Calu3 (cell line): ENCODE measurements at places on chromosomes 1 and 21.
A peak's percentile ranks its signal among the peaks of the same experiment; 100 is the strongest.

DNA sequence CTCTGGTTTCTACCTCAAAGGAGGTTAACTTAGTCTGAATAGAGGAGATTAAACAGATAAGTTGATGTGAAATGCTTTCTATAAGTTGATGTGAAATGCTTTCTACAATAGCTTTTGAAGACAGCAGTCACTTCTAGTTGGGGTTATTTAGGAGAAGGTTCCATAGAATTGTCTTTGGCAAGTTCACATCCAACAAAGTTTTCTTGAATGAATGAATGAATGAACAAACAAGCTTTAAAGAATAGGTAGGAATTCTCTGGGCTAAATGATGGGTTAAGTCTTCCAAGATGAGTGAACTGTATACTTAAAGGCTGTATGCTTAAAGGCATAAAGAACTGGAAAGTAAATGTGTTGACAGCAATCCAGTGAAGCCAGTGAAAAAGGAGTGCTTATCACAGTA, 1.9 kb downstream of the CDC73 start:
- DNase-seq, result no peak

DNA sequence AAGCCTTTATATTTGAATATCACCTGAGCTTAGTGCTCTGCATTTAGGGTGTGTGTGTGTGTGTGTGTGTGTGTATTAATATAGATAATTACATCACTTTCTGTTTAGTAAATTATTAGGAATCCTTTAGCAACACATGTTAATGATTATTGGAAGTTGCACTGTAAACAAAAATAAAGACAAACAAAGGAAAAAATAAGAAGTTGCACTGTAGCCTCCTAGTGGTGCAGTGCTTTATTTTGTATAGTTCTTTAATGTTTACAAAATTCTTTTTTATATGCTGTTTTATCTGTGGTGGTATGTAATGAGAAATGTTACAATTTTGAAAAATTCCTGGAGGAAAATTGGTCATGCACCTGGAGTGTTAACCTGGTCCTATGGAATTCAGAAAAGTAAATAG, 69.2 kb downstream of the UBE4B start:
- no peak for DNase-seq

DNA sequence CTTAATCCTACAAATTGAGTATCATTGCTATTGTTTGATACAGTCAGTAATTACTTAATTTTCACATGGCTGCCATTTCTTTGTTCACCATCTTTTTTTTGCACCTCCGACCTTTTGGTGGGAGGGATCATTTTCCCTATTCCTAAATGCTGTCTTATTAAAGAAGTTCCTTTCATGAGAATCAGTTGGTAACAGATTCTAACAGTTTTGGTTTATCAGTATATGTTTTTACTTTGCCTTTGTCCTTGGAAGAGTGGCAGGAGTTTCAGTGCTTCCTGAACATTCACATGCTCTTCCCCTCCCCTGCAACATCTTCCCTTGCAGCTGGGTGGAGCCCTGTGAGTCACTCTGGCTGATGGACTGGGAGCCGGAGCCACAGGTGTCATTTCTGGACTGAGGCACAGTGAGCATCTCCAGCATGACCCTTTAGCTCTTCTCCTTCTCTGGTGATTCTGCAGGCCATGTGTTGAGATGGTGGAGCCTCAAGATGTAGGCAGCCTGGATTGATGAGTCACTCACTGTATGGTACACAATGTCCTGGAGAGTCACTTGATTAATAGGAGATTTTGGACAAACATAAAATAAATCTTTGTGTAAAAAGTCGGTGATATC, 217.7 kb downstream of the URB2 start:
- peak; percentile 31 for DNase-seq

- no peak for DNase-seq
These were observed 828 bp upstream of the MYBPH start for GRCh38 chr1:203176273-203177035.

DNA sequence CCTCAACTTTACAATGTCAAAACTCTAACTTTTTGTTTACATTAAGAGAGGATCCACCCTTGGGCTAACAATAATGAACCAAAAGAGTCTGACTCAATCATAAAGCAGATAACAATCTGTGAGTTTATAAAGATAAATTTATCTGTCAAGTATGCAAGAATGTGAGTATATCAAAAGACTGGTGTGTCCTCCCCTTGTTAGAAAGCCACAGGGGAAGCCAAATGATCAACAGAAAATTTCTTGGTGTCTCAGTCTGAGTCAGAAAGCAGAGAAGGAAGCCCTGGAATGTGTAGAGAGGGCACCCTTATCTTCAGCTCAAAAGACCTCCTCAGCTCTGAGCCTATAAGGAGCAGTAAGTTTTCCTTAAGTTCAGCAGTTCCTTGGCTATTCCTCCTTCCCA, 13.9 kb upstream of the PDIK1L start:
- DNase-seq, result no peak

- no peak for DNase-seq
These were observed 74.7 kb downstream of the HSPA13 start for GRCh38 chr21:14308234-14308633.

GRCh38 chr1:204408074-204408507, 3.5 kb downstream of the PPP1R15B start:
- DNase-seq, result peak; percentile 57

DNA sequence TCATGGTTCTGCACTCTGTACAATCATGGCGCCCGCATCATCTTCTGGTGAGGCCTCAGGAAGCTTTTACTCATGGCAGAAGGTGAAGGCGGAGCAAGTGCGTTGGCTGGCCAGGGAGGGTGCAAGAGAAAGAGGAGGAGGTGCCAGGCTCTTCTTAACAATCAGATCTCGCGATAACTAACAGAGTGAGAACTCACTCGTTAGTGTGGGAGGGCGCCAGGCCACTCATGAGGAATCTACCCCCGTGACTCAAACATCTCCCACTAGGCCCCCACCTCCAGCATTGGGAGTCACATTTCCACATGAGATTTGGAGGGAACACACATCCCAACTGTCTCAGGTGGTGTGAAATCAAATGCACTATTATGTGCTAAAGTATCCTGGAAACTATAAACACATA, 220.2 kb upstream of the CSF3R start:
- DNase-seq, result no peak

GRCh38 chr1:186286615-186287315, 88.3 kb downstream of the TPR start:
- no peak for DNase-seq

GRCh38 chr1:244162786-244163530, 111.9 kb downstream of the ZBTB18 start:
- no peak for DNase-seq

DNA sequence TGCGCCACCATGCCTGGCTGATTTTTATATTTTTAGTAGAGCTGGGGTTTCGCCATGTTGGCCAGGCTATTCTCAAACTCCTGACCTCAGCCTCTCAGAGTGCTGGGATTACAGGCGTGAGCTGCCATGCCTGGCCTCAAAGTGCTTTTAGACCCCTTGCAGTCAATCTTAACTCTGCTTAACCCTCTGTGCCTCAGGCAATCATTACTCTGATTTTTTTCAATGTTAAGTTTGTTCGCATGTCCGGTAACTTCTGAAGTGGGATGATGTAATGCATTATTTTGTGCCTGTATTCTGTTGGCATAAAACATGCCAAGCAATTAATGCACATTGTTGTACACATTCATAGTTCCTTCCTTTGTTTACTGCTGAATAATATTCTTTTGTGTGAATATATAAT, 18.6 kb downstream of the SMG7 start:
- DNase-seq, result no peak

DNA sequence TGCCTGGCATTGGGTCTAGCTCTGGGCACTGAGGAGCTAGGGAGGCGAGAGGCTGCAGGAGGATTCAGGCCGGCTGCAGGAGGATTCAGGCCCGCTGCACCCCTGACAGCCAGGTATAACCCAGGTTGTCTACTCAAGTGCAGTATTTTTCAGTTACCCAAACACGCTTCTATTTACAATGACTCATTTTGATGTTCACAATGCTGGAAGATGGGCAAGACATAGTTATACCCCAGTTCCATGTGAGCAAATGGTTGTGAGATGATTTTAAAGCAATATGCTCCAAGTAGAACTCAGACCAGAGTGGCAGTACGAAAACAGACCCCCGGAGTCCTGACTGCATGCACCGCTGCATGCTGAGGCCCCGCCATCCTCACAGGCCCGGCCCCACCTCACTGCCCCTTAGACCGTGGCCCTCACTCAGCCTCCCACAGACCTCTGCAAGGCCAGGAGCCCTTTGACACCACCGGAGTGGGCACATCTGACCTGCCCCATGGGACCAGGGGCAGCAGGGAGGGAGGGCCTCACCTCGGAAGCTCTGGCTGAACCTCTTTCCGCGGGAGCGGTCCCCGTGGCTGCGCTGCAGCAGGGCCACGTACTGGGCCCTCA, 553 bp downstream of the LEFTY1 start:
- no peak for DNase-seq

GRCh38 chr1:9302745-9303524, 10.2 kb downstream of the SPSB1 start:
- DNase-seq, result no peak

DNA sequence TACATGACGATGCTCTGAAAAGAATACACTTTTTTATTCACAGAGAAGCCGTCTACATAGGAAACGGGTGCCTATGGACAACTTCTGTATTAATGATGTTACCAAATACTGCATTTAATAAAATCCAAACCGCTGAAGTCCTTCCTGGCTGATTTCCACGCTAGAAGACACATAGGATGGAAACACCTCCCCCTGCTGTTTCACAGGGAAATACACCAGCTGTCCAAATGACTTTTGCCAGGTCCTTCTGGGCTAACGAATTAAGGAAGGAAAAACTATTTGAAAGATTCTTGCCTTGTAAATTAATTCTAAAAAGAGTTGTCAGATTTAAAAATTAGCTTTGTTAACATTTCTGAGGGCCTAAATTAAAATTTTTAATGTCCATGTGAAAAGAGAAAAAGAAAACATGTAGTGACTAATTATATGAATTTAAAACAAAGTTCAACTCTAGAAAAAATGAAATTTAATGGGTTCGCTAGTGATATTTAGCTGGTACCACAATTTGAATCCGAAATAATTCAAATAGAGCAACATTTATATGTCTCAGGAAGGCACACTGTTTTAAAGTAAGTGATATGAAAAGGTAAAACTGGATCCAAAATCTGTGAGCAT, 146.0 kb downstream of the RERE start:
- peak; percentile 28 for DNase-seq

- DNase-seq, result peak; percentile 68
These were observed 204.3 kb downstream of the KCNJ6 start for GRCh38 chr21:37711836-37712568.

- no peak for DNase-seq
These were observed 2.3 kb downstream of the EGLN1 start for GRCh38 chr1:231419738-231420298.
